Activated CD8-positive, alpha-beta memory T cell treated with anti-CD3 and anti-CD28 coated beads for 4 hours (primary cell): ENCODE measurements at places on chromosomes 7 and 10.

GRCh38 chr10:90413196-90413595 is 444.6 kb downstream of the HTR7 start:
- DNase-seq = no peak

DNA sequence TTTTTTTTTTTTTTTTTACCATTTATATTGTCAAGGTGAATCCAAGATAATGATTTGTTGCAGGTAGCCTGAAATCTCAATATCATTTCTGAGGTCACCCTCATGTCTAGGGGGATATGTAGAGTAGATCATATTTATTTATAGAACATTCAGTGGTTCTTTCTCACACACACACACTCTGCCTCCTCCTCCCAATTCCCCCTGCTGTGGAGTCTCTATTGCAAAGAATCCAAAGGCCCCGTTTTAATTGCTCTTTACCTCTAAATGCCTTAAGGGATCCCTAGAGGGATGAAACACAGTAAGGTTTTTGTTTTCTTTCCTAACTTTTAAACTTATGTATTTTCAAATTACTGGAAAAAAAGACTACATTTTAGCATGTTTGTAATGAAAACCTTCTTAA is 170.0 kb downstream of the PRKG1 start:
- no peak for DNase-seq

GRCh38 chr7:9978106-9979064 is 995.3 kb upstream of the PHF14 start:
- no peak for DNase-seq

GRCh38 chr10:93827056-93827804 is 66.5 kb upstream of the SLC35G1 start:
- no peak for DNase-seq

DNA sequence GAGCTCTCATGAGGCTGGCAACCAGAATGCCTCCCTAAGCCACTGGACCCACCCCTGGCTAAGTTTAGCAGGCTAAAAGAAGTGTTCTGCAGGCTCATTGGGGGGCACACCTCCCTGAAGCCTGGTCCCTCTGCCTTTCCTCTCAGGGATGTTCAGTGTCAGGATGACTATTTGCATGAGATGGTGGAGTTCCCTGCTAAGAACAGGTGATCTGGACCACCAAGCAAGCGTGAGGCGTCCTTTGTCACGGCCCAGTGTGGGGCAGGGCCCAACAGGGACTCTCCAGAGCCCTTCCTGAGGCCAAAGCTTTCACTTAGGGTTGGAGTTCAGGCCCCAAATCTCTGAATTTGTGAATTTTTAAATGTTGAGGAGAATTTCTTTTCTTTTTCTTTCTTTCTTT is 12.0 kb downstream of the SUFU start:
- no peak for DNase-seq

- no peak for DNase-seq
Observed at GRCh38 chr10:23053036-23053435, 42.3 kb upstream of the MSRB2 start.

DNA sequence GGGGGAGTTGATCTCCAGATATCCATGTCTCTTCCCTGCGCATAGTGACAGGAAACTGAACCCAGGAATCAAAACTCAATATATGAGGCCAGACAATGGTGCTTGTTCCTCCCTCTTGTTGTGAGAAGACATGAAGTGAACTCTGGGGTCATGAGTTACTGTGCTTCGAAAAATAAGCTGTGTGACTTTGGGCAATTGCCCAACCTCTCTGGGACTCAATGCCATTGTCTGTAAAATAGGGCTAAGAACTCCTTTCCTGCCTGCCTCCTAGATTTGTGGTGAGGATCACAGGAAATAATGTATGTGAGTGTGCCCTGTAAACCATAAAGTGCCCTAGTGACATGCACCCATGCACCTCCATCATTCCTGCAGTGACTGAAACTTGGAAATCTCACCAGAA is 48.4 kb downstream of the SYPL1 start:
- no peak for DNase-seq

- no peak for DNase-seq
Observed at GRCh38 chr10:116026315-116026714, 246.7 kb downstream of the GFRA1 start.

- DNase-seq = peak; percentile 7
Observed at GRCh38 chr10:126749015-126749655, 78.6 kb upstream of the C10orf90 start.

DNA sequence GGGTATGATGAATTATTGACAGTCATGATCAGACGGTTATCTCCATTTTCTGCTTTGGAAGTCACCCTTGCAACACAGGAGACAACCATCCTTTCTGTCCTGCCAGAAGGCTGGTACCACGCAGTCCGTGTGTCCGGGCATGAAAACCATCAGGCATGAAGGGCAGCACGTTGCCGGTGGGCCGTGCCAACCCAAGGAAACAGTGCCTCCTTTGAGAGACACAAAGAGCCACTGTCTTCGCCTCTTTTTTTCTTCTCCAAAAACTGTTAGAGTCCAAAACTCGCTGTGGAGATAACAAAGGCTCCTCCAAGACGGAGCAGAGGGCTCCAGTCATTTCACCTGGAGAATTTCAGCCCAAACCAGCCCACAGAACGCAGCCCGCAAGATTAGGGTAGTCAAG is 60.4 kb upstream of the ARHGAP21 start:
- no peak for DNase-seq

DNA sequence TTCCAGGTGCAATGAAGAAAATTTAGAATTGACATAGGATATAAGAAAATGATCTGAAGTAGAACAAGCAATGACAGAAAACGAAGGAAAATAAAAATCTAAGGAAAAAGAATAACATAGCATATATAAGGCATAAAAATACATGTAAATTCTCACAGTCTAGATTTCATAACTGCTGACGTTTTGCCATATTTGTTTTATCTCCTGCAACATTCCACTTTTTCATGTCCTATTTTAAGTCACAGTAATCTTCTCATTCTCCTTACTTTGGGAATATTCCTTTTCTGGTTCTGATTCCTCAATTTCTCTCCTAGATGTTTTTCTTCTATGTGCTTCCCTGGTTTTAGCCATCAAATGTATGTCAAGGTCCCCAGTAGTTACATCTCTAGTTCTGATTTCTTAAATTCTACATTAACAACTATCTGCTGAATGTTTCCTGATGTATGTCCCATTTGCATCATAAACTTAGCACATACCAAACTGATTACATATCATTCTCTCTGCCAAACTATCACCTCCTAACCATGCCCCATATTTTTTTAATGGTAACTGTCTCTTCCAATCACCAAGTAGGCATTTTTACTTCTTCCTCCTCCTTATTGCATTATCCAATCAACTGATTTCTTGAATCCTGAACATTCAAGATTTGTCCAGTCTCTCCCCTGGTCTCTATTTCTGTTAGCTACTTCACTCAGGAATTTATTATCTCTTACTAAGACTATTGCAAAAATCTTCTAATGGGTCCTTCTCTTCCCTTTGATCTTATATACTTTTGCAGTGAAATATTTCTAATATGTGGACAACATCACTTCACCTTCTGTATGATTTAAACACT is 171.3 kb downstream of the DNAJC1 start:
- DNase-seq = no peak

- no peak for DNase-seq
Observed at GRCh38 chr10:123746061-123746460, 79.9 kb downstream of the GPR26 start.

DNA sequence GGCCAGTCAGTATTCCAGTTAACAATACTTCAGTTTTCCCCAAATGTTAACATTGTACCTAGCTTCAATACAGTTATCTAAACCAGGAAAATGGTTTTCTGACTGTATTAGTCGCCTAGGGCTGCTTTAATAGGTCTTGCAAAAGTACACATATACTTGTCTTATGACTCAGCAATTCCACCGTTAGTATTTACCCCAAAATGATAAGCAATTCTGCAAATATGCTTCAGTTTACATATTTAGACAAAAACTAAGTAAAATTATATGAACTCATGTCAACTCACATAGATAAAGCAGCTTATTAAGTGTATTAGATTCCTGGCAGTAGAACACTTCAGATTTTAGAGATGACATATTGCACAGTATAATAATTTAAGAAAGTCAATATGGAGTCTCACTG is 363.3 kb downstream of the ARL4A start:
- DNase-seq = no peak

DNA sequence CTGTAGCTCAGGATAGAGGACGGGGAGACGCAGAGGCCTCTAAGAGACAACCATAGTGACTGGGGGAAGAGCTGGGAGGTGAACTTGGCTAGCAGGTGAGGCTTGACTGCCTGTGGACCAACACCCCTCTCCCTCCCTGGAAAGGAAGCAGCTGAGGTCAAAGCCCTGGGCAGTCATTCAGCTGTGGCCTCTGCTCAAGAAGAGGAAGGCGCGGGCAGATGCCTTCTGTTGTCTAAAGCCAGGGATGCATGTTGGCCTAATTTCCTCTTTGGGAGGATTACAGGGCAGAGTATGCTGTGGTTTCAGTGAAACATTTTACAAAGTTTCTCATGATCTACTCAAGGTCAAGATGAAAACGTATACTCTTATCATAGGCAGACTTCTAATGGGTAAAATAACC is 327.1 kb downstream of the PRPF18 start:
- DNase-seq = no peak

GRCh38 chr7:39838326-39838725 is 111.7 kb upstream of the CDK13 start:
- no peak for DNase-seq

- no peak for DNase-seq
Observed at GRCh38 chr7:465710-466400, 53.8 kb downstream of the PDGFA start.

- no peak for DNase-seq
Observed at GRCh38 chr7:32218741-32219288, 148.6 kb upstream of the PDE1C start.

- DNase-seq = no peak
Observed at GRCh38 chr10:74813381-74814259, 12.8 kb upstream of the KAT6B start.

- no peak for DNase-seq
Observed at GRCh38 chr7:85104432-85105205, 82.2 kb downstream of the SEMA3D start.

- DNase-seq = no peak
Observed at GRCh38 chr10:36765782-36766414, 359.5 kb upstream of the ANKRD30A start.

DNA sequence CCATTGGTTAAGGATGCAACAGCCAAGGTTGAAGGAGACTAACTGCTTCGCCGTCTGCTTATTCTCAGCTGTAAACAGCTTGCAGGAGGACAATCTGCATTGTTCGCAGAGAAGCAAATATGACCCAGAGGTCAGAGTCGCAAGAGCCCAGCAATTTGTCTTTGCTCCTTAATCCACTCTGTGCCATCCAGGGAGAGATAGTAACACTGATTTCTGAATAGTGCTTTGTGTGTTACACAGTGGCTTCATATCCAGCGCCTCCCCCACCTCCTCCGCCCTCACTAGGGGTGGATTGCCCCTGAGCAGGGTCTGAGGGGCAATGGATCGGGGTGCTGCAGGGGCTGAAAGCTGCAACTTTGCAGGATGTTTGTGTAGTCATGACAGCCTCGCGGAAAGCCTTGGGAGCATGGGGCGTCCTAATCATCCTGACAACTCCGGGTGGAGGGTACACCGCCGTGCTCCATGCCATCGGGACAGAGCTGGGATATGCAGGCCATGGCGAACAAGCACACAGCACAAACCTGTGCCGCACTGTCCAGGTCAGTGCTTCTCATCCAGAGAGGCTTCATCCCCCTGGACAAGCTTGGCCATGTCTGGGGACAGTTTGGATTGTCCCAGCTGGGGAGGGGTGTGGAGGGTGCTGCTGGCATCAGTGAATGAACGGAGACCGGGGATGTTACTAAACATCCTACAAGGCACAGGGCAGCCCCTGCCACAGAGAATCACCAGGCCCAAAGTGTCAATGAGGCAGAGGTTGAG is 103.1 kb upstream of the INSIG1 start:
- DNase-seq = no peak

GRCh38 chr10:130914367-130914766 is 397.2 kb downstream of the TCERG1L start:
- no peak for DNase-seq

- DNase-seq = no peak
Observed at GRCh38 chr7:4837803-4838625, 23.8 kb downstream of the PAPOLB start.

- no peak for DNase-seq
Observed at GRCh38 chr10:1475771-1476454, 261.4 kb downstream of the ADARB2 start.

DNA sequence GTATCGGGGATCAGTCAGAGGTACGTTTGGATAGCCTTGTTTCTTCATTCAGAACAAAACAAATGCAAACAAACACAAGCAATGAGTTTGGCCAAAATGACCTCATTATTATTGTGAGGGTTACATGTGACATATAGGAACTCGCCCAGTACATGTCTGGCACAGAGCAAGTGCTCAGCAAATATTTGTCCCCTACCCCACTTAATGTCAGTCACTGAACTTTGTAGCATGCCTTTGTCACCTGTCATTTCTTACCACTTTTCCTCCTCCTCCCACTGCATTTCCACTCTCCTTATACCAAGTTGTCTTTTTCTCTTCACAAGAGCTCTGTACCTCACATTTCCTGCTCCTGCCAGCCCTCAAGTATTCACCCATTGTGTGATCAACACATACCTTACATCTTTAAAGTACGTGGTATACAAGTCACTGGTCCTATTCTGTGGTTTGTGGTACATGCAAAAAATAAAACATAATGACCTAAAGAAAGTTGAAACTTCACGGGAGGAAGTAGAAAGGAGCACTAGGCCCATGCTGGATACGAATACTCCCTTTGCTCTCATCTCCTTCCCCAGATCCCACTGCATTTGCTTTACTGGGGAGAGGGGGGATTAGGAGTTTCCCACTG is 236.0 kb downstream of the INHBA start:
- DNase-seq = no peak

DNA sequence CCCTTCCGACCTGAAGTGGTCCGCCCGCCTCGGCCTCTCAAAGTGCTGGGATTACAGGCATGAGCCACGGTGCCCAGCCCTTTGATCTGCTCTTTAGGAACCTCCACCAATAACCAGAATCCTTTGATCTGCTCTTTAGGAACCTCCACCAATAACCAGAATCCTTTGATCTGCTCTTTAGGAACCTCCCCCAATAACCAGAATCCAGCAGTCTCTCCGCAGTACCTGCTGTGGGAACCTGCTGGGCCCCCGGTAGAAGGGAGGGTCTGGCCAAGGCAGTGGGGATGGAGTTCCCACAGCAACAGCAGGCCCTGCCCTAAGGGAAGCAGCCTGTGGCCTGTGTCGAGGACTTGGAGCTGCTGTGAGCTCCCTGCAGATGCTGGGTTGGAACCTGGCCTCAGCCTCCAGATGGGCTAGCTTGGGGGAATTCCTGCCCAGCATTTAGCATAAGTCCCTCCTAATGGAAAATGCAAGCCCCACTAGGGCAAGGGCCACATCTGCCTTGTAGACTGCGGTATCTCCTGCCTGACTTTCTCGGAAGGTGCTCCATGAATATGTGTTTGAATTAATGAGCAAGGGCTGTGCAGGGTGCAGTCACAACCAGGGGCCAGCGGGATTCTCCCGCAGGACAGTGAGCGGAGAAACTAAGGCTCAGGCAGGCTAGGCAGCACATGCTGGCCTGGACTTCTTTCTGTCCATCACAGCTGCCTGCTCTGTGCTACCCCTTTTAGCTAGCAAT is 165.8 kb downstream of the UBE2H start:
- no peak for DNase-seq

GRCh38 chr7:40102897-40103296 is 31.5 kb downstream of the MPLKIP start:
- no peak for DNase-seq

GRCh38 chr7:140034421-140034820 is 28.3 kb downstream of the PARP12 start:
- no peak for DNase-seq

GRCh38 chr10:102923601-102924000 is 5.5 kb downstream of the CNNM2 start:
- no peak for DNase-seq

GRCh38 chr10:6643962-6644361 is 63.9 kb upstream of the PRKCQ start:
- DNase-seq = no peak
